ENCODE measurements at places on chromosomes 2 and 18. TPM values are rescaled to one million over a fixed set of nuclear protein-coding genes. Genes with fewer than 3 reads are reported as not detected.

Gene NCKAP5
- 4.9 TPM for total RNA-seq

Gene DOCK10
- 22.7 TPM for total RNA-seq

Gene LINC00305
- total RNA-seq, result not detected

Gene SULT1C4
- not detected for total RNA-seq

Gene ELOA2
- not detected for total RNA-seq

Gene BCL11A
- total RNA-seq, result 67.1 TPM

Gene CYP26B1
- total RNA-seq, result 73.9 TPM

Gene PSMA8
- total RNA-seq, result not detected

Gene PIEZO2
- 2.2 TPM for total RNA-seq

Gene CERKL
- total RNA-seq, result not detected

Gene TLX2
- total RNA-seq, result 0.56 TPM

DNA sequence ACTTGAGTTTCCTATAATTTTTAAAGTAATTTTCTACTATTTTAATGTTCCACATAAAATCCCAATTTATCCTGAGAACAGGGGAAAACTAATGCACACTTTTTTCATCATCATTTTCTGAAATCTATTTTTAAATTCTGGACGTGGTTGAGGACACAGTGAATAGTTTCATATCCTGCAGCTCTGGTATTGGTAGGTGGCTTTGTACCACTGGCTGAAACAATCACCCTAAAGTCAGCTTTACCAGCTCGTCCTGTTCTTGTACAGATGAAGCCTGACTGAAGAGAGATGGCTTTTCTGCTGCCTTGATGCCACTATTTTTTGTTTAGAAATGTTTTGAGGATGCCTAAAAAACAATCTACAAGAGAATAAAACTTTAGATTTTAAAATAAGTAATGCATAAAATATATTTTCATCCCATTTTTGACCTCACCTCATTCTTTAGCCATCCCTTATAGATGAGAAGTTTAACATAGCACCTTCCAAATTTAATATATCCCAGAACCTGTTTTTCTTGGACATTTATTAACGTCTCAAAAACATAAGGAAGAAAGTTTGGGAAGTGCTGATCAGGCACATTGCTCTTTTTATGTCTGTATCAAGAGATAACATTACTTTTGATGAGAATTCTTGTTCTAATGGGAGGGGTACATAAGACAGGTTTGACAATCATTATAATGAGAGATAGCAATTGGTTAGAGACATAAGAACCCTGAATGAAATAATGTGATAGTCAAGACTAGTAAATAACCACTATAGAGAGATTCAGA, 80.9 kb downstream of the GALNT1 start:
- H3K27me3 ChIP-seq, result no peaks in the 10 kb centered on the region
- H3K27ac ChIP-seq, result no peak overlapping the region
- H3K4me1 ChIP-seq, result no peaks in the 10 kb centered on the region
- peaks cover 18% of the 10 kb centered on the region for H3K36me3 ChIP-seq
- no peak for DNase-seq

DNA sequence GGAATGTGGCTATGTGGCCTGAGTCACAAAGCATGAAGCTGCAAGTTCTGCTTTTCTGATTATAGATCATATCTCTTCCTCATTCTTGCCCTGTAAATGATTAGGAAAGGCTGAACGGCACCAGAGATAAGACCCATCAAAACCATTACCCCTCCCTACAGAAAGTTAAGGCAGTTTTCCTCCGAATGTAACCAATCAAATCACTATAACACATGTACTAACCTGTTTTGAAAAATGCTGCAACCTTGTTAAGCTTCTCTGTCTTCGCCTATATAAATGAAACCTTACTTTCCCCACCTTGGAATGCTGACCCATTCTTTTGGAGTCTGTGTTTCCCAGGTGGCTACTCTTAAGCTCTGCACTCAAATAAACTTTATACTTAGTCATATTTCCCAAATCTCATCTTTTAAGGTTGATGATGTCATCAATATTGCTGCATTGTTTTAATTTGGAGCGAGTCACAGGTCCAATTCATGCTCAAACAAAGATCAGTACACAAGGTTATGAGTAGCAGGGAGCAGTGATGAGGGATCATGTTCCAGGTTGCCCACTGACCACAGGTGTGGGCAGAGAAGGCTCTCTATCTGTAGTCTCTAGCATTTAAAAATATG, 662.3 kb downstream of the IRS1 start:
- H3K4me1 ChIP-seq, result peaks cover 15% of the 10 kb centered on the region
- no peak overlapping the region for H3K4me3 ChIP-seq
- no peak overlapping the region for H3K27ac ChIP-seq
- no peaks in the 10 kb centered on the region for H3K36me3 ChIP-seq

- H3K27ac ChIP-seq, result no peak overlapping the region
- DNase-seq, result no peak
- H3K4me3 ChIP-seq, result no peak overlapping the region
- peaks cover 26% of the 10 kb centered on the region for H3K4me1 ChIP-seq
- no peaks in the 10 kb centered on the region for H3K27me3 ChIP-seq
- H3K36me3 ChIP-seq, result no peaks in the 10 kb centered on the region
Observed at GRCh38 chr18:26225022-26225693, 1.1 kb upstream of the TAF4B start.

- no peaks in the 10 kb centered on the region for H3K4me1 ChIP-seq
- no peak overlapping the region for H3K27ac ChIP-seq
- no peaks in the 10 kb centered on the region for H3K36me3 ChIP-seq
- no peaks in the 10 kb centered on the region for H3K27me3 ChIP-seq
- H3K4me3 ChIP-seq, result no peak overlapping the region
Observed at GRCh38 chr18:11505993-11506392, 103.4 kb upstream of the SLC35G4 start.

- H3K4me1 ChIP-seq, result no peaks in the 10 kb centered on the region
- H3K36me3 ChIP-seq, result no peaks in the 10 kb centered on the region
- DNase-seq, result no peak
- no peaks in the 10 kb centered on the region for H3K27me3 ChIP-seq
Observed at GRCh38 chr2:67812682-67813081, 250.1 kb downstream of the C1D start.

- no peak overlapping the region for H3K4me3 ChIP-seq
- no peak for DNase-seq
- H3K27me3 ChIP-seq, result no peaks in the 10 kb centered on the region
- no peak overlapping the region for H3K27ac ChIP-seq
- no peaks in the 10 kb centered on the region for H3K4me1 ChIP-seq
Observed at GRCh38 chr18:73093687-73094250, 226.0 kb upstream of the NETO1 start.

DNA sequence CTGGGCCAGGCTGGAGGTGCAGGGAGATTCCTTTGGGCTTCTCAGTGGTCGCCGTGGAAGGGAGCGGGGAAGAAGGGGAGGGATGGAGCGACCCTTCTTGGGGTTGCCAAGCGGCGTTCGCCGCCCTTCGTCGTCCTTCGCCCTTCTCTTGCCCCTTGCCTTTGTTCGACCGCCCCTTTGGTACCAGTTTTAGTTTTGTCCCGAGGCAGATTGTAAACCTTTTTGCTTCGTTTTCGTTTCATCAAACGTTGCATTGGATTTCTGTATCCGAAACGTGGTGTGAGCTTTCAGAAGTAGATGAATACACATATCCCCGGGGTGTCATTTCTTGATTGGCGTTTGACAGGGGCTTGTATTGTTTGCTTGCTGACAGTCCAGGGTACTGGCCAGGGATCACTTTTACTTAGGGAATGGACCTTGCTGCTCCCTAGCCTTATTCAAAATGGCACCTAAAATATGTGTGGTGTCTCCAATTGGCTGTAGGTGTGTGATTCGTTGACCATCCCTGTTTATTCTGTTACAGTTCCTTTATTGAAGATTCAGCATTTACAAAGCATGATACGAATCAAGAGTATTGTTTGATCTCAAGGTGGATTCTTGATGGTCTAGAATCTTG, 788 bp downstream of the USP14 start:
- H3K27ac ChIP-seq, result peak overlapping the region; percentile 91
- DNase-seq, result no peak
- peaks cover 25% of the 10 kb centered on the region for H3K4me1 ChIP-seq
- H3K4me3 ChIP-seq, result peak overlapping the region; percentile 97

GRCh38 chr18:62621546-62621945, 93.8 kb upstream of the PHLPP1 start:
- H3K36me3 ChIP-seq, result no peaks in the 10 kb centered on the region
- H3K27ac ChIP-seq, result no peak overlapping the region
- H3K27me3 ChIP-seq, result no peaks in the 10 kb centered on the region

DNA sequence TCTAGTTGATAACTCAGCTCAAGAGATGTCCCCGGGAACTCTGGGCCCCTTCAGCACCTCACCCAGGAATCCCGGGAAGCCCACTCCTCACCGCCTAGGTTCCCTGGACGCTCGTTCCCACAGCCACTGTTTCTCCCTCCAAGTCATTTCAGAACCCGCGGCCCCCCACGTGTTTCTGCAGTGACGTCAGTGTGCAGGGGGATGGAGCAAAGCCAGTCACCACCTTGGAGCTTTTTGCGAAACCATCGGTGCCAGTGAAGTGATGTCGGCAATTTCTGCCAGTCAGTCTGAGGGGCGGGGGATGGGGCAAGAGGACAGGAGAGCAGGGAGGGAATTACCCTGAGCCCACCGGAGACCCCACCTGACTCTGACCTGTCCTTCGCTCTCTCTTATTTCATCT, 119.2 kb downstream of the SNTG2 start:
- no peak for DNase-seq
- H3K4me3 ChIP-seq, result no peak overlapping the region
- H3K27me3 ChIP-seq, result no peaks in the 10 kb centered on the region
- no peaks in the 10 kb centered on the region for H3K36me3 ChIP-seq
- no peak overlapping the region for H3K27ac ChIP-seq
- H3K4me1 ChIP-seq, result no peaks in the 10 kb centered on the region

GRCh38 chr18:48840491-48840877, 110.3 kb downstream of the SMAD7 start:
- peaks cover 43% of the 10 kb centered on the region for H3K4me1 ChIP-seq
- H3K36me3 ChIP-seq, result no peaks in the 10 kb centered on the region

GRCh38 chr2:43605851-43606250, 10.0 kb upstream of the THADA start:
- no peak overlapping the region for H3K4me3 ChIP-seq
- no peaks in the 10 kb centered on the region for H3K36me3 ChIP-seq
- no peak overlapping the region for H3K27ac ChIP-seq
- no peaks in the 10 kb centered on the region for H3K4me1 ChIP-seq

- no peak overlapping the region for H3K27ac ChIP-seq
- no peaks in the 10 kb centered on the region for H3K27me3 ChIP-seq
- H3K36me3 ChIP-seq, result no peaks in the 10 kb centered on the region
Observed at GRCh38 chr2:227413371-227413770, 25.6 kb upstream of the SCYGR1 start.

DNA sequence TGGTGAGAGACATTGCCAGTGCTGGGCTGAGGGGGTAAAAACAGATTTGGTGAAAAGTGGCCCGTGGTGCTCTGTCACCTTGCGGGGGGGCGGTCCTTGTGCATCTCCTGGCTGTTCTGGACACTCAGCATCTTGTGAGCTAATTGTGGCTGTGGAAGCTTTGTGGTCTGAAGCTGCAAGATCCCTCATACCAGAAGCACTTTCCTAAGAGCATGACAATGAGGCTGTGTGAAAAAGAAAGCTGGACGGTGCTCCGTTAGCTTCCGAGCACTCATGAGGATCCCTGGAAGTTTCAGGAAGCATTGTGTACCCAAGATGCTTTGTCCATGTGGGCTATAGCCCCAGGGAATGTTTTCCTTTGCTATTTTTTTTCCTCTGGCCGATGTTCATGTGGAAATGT, 74.5 kb downstream of the CABLES1 start:
- no peaks in the 10 kb centered on the region for H3K27me3 ChIP-seq
- peaks cover 7% of the 10 kb centered on the region for H3K36me3 ChIP-seq
- no peak for DNase-seq
- H3K4me3 ChIP-seq, result no peak overlapping the region
- H3K27ac ChIP-seq, result no peak overlapping the region

DNA sequence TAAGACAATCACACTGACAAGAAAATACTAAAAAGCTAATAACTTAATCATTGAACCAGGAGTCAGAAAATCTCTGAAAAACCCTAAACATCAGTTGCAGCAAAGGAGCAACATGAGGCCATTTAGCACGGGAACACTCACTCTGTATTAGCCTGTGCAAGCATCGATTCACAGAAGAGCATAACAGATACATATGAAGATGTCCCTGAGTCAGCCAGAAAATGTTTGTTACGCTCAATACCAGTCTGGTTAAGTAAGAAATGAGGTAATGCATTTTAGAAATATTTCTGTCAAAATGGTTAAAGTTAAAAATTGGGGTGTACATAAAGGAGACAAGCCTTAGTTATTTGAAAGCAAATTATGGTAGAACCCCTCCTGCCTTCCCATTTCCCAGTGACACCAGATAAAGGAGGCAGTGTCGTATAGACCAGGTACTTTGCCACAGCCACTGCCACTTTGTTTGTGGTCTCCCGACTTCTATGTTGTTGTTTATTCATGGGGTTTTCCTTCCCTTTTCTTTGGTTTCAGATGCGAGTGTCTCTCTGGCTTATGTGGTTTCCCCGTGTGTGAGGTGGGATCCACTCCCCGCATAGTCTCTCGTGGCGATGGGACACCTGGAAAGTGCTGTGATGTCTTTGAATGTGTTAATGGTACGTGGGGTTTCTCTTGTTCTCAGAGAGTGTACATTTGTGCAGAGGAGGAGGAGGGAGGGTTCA, 108.6 kb downstream of the CRIM1 start:
- peaks cover 35% of the 10 kb centered on the region for H3K36me3 ChIP-seq
- H3K4me1 ChIP-seq, result peaks cover 16% of the 10 kb centered on the region
- H3K4me3 ChIP-seq, result no peak overlapping the region
- no peak overlapping the region for H3K27ac ChIP-seq
- DNase-seq, result no peak

DNA sequence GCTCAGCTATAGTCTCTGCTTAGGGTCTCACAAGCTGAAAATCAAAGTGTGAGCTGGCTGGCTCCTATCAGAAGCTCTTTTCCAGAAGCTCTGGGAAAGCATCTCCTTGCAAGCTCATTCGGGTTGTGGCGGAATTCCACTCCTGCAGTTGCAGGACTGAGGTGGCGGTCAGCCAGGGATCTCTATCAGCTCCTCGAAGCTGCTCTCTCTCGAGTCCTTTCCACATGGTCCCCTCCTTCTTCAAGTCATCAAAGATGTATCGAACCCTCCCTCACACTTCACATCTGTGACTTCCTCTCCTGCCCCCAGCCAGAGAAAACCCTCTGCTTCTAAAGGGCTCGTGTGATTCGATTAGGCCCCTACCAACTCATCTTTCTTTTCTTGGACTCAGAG, 141.7 kb downstream of the ZFP36L2 start:
- DNase-seq, result no peak
- peaks cover 78% of the 10 kb centered on the region for H3K4me1 ChIP-seq
- peak overlapping the region; percentile 93 for H3K27ac ChIP-seq
- no peaks in the 10 kb centered on the region for H3K36me3 ChIP-seq
- H3K4me3 ChIP-seq, result no peak overlapping the region

GRCh38 chr18:57249179-57249578, 102.3 kb downstream of the BOD1L2 start:
- no peaks in the 10 kb centered on the region for H3K36me3 ChIP-seq
- no peak overlapping the region for H3K4me3 ChIP-seq
- no peak for DNase-seq
- no peak overlapping the region for H3K27ac ChIP-seq
- no peaks in the 10 kb centered on the region for H3K4me1 ChIP-seq

Measured in suprapubic skin (tissue), 4 donors.